ENCODE measurements at places on chromosomes 13 and 19.

- no peak for DNase-seq
Measured at GRCh38 chr13:32907211-32907610, 109.0 kb upstream of the KL start.

DNA sequence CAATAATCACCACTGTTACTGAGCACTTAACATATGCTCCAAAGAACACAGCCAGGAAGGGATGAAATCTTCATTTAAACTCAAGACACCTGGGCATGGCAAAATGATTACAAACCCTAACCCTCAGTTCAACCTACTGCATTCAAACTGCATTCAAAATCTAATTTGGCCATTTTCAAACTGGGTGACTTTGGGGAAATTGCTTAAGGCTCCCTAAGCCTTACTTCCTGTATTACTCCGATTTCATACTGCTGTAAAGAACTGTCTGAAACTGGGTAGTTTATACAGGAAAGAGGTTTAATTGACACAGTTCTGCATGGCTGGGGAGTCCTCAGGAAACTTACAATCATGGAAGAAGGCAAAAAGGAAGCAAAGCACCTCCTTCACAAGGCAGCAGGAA lies 50.4 kb downstream of the CBY2 start:
- DNase-seq, result no peak

- DNase-seq, result no peak
Measured at GRCh38 chr13:44074611-44075010, 194.9 kb downstream of the LACC1 start.

- DNase-seq, result no peak
Measured at GRCh38 chr13:22320991-22321390, 650.1 kb downstream of the FGF9 start.

DNA sequence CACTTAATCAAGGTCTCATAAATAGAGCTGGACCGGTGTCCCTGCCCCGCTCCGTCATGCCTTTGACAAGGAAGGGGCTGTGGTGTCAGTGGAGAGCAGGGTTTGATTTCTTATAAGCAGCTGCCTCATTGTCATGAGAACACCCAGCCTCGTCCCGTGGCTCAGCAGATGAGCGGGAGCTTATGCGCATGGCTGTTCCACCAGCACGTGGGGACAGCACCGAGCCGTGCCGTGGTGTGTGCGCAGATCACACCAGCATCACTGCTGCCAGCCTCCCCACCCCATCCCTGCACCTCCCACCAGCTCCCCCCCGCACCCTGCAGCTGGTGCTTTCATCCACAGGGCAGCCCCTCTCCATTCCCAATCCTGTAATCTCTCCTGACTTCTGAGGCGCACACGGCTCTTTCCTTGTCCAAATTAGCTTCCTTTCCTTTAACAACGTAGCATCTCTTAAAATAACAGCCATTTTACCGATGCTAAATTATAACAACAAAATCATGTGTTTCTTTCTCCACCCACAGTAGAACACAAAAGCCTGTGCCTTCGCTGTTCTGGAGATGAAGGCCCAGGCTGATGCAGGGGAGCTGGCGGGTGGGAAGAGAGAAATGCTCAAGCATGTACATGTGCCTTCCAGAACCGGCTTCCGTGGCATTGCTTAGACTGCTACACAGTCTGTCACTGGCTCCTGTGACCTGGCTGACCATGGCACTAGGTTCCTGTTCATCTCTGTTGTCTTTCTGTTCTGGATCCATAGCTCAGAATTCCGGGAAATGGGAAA lies 96.8 kb downstream of the RAB20 start:
- DNase-seq, result no peak

- DNase-seq, result peak; percentile 93
Measured at GRCh38 chr19:9674663-9675357, at the start of gene ZNF562. ZNF562 (minus strand) TSS chr19:9675100; CDS start chr19:9660744, 14,356 bp downstream.

- no peak for DNase-seq
Measured at GRCh38 chr13:38283346-38283745, 66.3 kb upstream of the UFM1 start.

- DNase-seq, result no peak
Measured at GRCh38 chr13:90709319-90709718, 638.2 kb upstream of the MIR17HG start.

DNA sequence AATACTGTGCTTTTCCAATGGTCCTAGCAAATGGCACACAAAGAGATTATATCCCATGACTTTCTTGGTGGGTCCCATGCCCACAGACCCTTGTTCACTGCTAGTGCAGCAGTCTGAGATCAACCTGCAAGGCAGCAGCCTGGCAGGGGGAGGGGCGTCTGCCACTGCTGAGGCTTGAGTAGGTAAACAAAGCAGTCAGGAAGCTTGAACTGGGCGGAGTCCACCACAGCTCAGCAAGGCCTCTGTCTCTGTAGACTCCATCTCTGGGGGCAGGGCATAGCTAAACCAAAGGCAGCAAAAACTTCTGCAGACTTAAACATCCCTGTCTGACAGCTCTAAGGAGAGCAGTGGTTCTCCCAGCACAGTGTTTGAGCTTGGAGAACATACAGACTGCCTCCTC lies 82.9 kb downstream of the ZNF737 start:
- DNase-seq, result no peak

DNA sequence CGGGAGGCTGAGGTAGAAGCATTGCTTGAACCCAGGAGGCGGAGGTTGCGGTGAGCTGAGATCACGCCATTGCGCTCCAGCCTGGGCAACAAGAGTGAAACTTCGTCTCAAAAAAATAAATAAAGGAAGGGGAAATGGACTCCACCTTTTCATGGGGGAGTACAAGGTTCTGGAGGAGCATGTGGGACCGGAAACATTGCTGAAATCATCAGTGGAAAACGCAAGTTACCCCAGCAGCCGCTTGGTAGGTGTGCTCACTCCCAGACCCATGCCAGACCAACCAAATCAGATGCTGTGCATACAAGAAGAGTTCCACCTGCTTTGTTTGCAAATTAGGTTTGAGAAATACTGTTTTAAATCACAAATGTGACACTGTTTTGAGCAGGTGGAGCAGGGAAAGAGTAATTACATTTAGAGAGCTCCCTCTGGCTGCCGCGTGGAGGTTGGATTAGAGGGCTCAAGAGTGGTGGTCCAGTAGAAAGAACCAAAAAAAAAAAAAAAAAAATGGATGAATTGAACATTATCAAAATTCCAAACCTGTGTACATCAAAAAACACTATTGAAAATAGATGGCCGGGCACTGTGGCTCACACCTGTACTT lies 4.9 kb downstream of the ERICH4 start:
- no peak for DNase-seq

GRCh38 chr13:76692346-76692745 lies 193.9 kb downstream of the KCTD12 start:
- no peak for DNase-seq

- no peak for DNase-seq
Measured at GRCh38 chr19:16928351-16928750, 39.6 kb downstream of the F2RL3 start.

- DNase-seq, result no peak
Measured at GRCh38 chr19:43589678-43590077, 6.3 kb downstream of the IRGQ start.

DNA sequence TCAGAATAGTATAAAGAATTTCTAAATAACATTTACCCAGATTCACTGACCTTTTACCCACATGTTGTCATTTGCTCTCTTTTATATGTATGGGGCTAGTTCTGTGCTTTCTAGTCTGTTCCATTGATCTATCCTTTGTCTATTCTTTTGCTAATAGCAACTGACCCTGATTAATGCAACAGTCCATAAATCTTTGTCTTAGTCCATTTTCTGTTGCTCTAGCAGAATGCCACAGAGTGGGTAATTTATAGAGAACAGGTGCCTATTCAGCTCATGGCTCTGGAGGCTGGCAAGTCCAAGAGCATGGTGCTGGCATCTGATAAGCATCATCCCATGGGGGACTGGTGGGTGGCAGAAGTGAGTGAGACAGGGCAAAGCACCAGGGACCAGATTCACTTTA lies 52.1 kb downstream of the LHFPL6 start:
- no peak for DNase-seq
